ENCODE measurements at places on chromosomes 5 and 9. TPM values are rescaled to one million over a fixed set of nuclear protein-coding genes. Genes with fewer than 3 reads are reported as not detected.
A peak's percentile ranks its signal among the peaks of the same experiment; 100 is the strongest.

DNA sequence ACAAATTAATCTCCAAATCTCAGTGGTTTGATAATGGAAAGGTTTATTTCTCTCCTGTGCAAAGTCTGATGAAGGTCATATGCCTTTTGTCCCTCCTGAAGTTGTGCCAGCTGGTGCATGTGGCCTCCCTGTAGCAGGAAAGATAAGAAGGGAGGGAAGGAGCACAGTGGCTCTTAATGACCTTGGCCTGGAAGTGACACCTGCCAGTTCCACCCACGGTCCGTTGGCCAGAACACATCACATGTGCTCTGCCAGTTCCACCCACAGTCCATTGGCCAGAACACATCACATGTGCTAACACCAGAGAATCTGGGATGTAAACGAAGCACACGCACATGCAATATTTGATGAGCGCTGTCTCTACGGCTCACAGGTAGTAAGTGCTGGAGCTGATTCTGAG lies 130.9 kb downstream of the DOCK2 start:
- DNase-seq, result no peak

PSD2 gene
- 0.06 TPM for total RNA-seq

DNA sequence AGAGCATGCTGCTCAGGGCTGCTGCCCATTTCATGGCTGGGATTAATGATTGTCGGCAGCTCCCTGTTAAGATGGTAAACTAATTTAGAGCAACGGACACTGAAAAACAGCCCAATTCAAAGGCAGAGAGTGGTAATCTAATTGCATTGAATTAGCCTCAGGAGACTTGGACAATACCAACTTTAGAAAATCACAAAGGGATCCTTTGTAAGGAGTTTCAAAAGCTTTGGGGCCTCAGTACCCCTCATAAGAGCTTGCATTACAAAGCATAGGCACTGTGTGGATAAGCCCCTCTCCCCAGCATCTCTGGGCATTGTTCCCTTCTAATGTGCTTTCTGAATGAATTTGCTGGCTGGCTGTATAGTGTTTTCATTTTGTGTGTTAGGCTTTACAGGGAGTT lies 6.7 kb downstream of the GLRA1 start:
- DNase-seq, result no peak

TLR4 gene
- 32.7 TPM for total RNA-seq

WDR38 gene
- 11.4 TPM for total RNA-seq

GRCh38 chr5:142782976-142783530 lies 12.9 kb downstream of the ARHGAP26 start:
- peak; percentile 40 for DNase-seq

DNA sequence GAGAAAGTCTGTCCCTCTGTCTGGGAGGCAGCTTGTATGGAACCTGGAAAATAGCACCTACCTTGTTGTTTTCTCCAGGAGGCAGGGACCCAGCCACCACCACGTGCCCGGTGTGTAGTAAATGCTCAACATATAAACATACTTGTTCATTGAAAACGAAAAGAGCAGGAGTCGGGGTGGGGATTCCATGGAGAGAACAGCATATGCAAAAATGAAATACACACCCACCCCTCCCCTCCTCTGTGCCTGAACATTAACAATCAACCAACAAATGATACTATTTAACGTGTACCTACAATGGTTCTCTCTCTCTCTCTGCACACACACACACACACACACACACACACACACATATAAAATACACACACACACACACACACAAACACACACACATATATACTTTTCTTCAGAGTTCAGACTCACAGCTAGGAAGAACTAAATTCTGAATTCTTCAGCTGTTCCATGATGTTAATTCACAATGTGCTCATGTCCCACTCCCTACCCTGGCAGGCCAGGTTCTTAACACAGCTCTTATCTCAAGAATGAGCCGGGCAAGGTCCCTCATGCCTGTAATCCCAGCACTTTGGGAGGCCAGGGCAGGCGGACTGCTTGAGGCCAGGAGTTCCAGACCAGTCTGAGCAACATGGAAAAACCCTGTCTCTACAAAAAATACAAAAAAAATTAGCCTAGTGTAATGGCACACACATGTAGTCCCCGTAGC lies 16.3 kb upstream of the DENND1A start:
- no peak for DNase-seq

- no peak for DNase-seq
These were observed 73.9 kb downstream of the ALDH7A1 start for GRCh38 chr5:126521130-126521529.

GRCh38 chr9:83620841-83621636 lies 1.9 kb upstream of the IDNK start:
- peak; percentile 71 for DNase-seq

Data from lung (tissue), 17 donors.